ENCODE measurements at places on chromosomes 4 and X.

DNA sequence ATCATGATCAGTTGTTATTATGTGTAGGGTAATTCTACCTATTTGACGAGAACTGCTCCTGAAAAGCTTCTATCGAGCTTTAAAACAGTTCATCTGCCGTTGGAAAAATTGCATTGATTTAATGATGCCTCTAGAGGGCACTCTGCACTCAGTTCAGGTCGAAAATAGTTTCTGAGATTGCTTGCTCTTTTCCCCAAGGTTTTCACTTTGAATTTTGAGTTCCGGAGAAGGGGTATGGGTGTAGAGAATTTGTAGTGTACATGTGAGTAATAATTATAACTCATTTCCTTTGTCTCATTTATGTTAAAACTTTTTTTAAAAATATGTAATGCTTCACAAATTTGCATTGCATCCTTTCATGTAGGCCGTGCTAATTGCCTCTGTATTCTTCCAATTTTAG lies 28.4 kb upstream of the TNIP3 start:
- no peaks in the 10 kb centered on the region for H3K36me3 ChIP-seq
- peaks cover 2% of the 10 kb centered on the region for H3K4me1 ChIP-seq
- H3K27me3 ChIP-seq: peaks cover 25% of the 10 kb centered on the region

- no peak for DNase-seq
- no peak overlapping the region for H3K4me3 ChIP-seq
- H3K27me3 ChIP-seq: no peaks in the 10 kb centered on the region
- H3K36me3 ChIP-seq: peaks cover 5% of the 10 kb centered on the region
- H3K4me1 ChIP-seq: peaks cover 12% of the 10 kb centered on the region
These were observed 94.1 kb downstream of the RTL5 start for GRCh38 chrX:72037601-72038000.

- no peak overlapping the region for H3K27ac ChIP-seq
- DNase-seq: no peak
- no peak overlapping the region for H3K4me3 ChIP-seq
- H3K4me1 ChIP-seq: peaks cover 7% of the 10 kb centered on the region
- peaks cover 10% of the 10 kb centered on the region for H3K36me3 ChIP-seq
- no peaks in the 10 kb centered on the region for H3K27me3 ChIP-seq
These were observed 15.5 kb downstream of the CCNQ start for GRCh38 chrX:153583433-153583832.

GRCh38 chr4:25863347-25863784 lies 578 bp upstream of the SEL1L3 start:
- DNase-seq: no peak
- H3K27ac ChIP-seq: no peak overlapping the region
- H3K27me3 ChIP-seq: no peaks in the 10 kb centered on the region
- peaks cover 2% of the 10 kb centered on the region for H3K36me3 ChIP-seq

- no peak for DNase-seq
- H3K4me3 ChIP-seq: no peak overlapping the region
- no peak overlapping the region for H3K27ac ChIP-seq
- H3K4me1 ChIP-seq: no peaks in the 10 kb centered on the region
- no peaks in the 10 kb centered on the region for H3K27me3 ChIP-seq
These were observed 19.6 kb downstream of the TMEM187 start for GRCh38 chrX:153992180-153992579.
